Sigmoid colon (tissue), 7 donors: ENCODE measurements at places on chromosomes 13 and 19. TPM values are rescaled to one million over a fixed set of nuclear protein-coding genes. Genes with fewer than 3 reads are reported as not detected.

Gene FCHO1
- 2.5 TPM for polyA plus RNA-seq

Gene ZGLP1
- 6.0 TPM for polyA plus RNA-seq

Gene COX6B2
- 0.60 TPM for polyA plus RNA-seq

Gene CYP4F8
- not detected for polyA plus RNA-seq

Gene C19orf85
- polyA plus RNA-seq = not detected

Gene ZFR2
- polyA plus RNA-seq = 0.22 TPM

Gene ZNF20
- 3.2 TPM for polyA plus RNA-seq

DNA sequence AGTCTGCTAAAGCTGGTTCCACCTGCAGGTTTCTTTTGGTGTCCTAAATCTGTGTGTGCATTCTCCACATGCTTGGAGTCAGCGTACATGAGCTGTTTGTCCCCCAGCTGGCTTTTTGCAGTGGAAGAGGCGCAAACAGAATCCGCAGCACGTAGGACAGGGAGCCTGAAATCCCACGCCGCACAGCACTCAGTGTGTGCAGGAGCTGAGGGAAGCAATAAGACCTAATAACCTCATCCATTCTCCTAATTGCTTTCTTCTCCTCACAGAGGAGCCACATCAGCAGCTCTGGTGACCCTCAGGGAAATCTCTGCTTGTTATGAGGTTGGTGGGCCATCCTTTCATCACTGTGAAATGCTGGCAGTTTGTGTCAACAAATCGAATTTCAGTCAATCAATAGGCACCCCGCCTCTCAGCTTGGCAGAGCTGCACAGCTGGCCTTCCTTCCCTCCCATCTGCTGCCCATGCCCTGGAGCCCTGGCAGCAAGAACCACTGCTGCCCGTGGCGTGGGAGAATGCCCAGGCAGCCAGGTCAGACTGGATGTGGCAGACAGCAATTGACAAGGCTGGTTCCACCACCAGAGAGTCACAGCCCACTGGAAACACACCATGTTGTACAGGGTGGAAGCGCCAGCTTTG is 136.7 kb downstream of the ZDHHC20 start:
- DNase-seq = no peak

GRCh38 chr13:43230989-43231388 is 207.6 kb downstream of the DNAJC15 start:
- no peak for DNase-seq

GRCh38 chr19:17575871-17576757 is 20.7 kb downstream of the COLGALT1 start:
- DNase-seq = no peak

- DNase-seq = no peak
These were observed 116.9 kb upstream of the EDNRB start for GRCh38 chr13:78035500-78035899.

DNA sequence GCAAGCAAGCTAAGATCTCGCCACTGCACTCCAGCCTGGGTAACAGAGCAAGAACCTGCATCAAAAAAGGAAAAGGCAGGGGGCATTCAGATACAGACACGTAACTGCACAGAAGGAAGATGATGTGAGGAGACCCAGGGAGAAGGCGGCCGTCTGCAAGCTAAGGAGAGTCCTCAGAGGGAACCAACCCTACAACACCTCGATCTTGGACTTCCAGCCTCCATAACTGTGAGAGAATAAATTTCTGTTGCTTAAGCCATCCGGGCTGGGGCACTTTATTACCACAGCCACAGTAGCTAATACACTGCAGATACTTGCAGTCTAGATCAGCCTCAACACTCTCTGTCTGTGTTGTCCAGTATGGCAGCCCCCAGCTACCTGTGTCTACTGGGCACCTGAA is 7.9 kb downstream of the TICAM1 start:
- DNase-seq = no peak

GRCh38 chr13:90538063-90538462 is 809.4 kb upstream of the MIR17HG start:
- DNase-seq = no peak

DNA sequence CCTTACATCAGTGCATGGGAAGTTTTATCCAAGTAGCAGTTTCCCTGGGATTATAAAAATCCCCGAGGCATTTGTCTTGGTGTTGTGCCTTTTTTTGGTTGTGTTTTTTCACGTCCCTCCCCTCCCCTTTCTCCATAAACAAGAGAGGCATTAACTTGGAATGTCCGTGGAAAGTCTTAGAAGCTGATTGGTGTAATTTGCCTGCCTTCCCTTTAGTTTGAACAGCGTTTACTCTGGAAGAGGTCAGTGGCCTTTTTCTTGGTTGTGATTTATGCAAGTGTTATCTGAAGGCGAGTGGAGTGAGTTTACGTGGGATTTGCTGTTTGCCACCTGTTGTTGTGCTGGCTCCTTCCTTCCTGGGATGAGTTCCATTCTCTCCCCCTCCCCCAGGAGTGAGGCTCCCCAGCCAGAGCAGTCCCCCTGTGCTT is 7.2 kb downstream of the ACTN4 start:
- no peak for DNase-seq

GRCh38 chr13:101570410-101570809 is 117.9 kb downstream of the ITGBL1 start:
- no peak for DNase-seq

DNA sequence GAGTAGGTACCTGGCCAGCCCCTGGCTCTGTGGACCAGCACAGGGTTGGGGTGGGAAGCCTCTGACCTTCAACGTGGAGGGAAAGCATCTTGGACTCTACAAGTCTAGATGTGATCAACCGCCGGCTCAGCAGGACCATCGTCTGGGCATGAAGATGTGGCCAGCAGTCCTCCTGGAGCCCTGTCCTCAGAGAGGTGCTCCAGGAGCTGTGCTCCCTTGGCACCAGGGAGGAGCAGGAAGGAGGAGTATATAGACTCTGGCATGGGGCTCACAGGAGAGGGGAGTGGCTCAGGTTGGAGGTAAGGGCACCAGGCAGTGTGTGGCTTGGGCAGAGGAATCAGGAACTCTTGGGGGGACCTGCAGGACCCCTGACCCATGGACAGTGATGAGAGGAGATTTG is 18.3 kb upstream of the ISYNA1 start:
- DNase-seq = no peak

DNA sequence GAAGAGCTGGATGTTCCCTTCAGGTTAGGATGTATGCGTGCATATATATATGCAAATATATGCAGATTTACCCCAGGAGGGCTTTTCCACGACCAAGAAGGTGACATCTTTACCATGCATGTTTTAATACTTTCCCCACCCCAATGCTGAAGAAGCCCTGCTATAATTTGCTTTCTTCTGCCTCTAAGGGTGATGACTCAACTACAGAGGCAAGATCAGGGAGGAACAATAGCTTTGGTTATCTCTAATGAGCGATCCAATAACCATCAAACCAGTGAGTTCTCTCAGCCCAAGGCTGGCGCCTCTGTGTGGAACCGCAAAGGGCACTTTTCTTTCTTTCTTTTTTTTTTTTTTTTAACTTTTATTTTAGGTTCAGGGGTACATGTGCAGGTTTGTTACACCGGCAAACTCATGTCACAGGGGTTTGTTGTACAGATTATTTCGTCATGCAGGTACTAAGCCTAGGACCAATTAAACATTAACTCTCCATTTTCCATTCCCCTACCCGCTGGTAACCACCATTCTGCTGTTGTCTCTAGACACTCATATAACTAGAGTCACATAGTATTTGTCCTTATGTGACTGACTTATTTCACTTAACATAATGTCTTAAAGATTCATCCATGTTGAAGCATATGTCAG is 25.7 kb upstream of the UBE2L5 start:
- no peak for DNase-seq

GRCh38 chr13:47251771-47252170 is 354.9 kb upstream of the HTR2A start:
- no peak for DNase-seq

DNA sequence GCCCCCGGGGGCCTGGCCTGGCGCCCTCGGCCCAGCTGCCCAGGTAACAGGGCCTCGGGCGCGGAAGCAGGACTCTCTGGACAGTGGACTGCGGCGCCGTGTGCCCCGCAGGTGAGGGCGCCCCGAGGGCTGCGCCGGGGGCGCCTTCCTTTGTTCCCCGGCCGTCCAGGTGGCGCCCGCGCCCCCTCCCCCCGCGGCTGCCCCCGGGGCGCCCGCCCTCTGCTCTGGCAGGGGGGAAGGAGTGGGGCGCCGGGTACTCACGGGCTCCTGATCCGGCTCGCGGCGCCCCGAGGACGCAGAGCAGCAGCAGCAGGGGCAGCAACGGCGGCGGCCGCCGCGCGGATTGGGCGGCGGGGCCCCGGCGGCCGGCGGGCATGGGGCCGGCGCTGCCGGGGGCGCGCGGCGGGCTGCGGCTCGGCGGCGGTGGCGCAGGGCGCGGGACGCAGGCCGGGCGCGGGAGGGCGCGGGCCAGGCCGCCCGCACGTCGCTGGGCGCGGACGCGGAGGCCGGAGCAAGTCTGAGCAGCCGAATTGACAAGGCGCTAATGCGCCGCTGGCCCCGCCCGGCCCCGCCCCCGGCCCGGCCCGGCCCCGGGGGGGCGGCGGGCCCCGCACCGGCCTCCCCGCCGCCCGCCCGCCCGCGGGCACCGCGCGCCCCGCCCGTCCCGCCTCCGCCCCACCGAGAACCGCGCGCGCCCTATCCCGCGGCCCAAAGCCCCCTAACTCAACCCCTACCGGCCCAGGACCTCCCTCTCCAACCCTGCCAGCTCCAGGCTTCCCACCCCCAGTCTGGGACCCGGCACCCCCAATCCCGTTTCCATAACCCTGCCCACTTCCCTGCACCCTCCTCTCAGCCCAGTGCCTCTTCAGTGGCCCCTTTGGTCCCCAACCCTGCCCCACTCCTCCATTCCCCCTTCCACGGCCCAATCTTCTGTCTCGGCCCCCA is at the start of gene CRLF1:
TSS of gene CRLF1 (minus strand) at position 519 of the 945 bp plus-strand sequence. CDS start at position 376, 143 bp downstream.
- DNase-seq = no peak

GRCh38 chr13:84400706-84401105 is 518.4 kb upstream of the SLITRK1 start:
- no peak for DNase-seq

DNA sequence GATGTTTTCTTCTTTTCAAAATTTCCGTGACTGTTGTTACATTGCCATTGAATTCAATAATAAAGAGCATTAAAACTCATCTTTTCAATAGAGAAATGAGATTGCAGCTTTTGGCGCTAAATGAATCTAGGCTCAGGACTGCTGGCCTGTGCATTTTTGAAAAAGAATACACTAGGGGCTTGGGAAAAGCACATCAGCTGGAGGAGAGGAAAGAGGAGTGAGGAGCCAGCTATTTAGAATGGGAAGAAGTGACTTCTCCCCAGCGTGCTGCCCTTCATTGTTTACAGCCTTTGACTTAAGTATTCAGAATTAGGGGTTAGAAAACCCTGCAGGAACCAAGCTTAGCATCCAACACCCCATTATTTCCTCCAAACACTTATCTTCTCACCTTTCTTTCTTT is 43.3 kb downstream of the TNFSF11 start:
- no peak for DNase-seq

- DNase-seq = no peak
These were observed 105.4 kb upstream of the ZNF98 start for GRCh38 chr19:22527554-22527953.

- peak; percentile 100 for DNase-seq
These were observed at the start of gene AKAP8L for GRCh38 chr19:15418579-15419412. Gene AKAP8L, minus strand, starts transcription at chr19:15418988. Its CDS starts 65 bp downstream, at chr19:15418923.

DNA sequence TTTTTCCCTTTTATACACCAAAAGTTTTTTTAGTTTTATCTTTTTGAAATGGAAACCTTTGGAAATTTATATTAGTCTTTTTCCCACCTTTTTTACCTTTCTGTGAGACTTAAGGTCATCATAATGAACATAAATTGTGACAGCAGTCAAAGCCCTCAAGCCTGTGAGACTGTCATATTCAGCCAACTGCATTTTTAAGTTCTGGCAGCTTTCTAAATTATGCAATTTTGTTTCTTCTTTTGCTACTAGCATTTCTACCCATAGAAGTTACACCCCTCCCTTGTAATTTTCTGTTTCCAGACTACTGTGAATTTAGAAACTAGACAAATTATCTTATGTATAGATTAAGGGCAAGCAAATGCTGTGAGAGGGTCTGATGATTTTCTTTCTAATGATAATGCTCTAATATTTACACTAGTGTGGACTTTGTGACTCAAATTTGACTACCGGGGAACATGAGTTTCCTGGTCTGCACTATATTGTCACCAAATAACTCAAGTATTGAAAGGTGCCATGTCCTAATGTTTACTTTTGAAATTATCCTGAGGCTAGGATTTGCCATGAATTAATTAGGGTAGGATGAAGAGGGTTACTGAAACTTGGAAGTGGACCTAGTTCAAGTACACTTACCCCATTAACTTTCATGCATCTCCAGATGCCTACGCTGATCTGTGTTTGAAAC is 43.7 kb downstream of the FRY start:
- DNase-seq = no peak

GRCh38 chr13:44860454-44860853 is 128.8 kb downstream of the NUFIP1 start:
- DNase-seq = no peak

DNA sequence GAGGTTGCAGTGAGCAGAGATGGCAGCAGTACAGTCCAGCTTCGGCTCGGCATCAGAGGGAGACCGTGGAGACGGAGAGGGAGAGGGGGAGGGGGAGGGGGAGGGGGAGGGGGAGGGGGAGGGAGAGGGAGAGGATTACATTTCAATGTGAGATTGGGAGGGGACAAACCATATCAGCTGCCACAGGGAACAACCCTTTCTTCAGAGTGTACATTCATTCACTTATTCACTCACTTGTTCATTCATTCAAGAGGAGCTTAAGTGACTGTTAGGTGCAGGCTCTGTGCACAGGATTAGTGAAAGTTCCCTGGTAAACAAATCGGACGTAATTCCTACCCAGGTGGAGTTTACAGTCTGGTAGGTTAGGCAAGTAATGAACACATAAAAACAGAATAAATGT is 65.6 kb upstream of the MEDAG start:
- DNase-seq = no peak

DNA sequence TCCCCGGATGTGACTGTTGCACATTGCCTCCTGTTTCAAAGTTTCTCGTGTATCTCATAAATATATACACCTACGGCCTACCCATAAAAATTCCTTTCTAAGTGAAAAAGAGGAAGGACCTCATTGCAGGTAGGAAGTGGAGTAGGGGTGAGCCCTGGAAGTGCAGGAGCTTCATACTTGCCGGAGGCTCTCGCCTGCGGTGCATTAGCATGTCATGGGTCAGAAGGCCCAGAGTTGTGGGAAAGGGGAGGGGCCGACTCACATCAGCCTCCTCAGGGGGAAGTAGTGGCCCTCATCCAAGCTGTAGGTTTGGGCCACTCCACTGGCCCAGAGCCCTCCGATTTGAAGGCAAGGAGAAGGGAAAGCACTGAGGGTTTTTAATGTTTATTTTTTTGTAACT is 26.0 kb upstream of the IRS2 start:
- DNase-seq = no peak

GRCh38 chr13:23289917-23290357 is 109.2 kb downstream of the SGCG start:
- no peak for DNase-seq

GRCh38 chr19:40365010-40365409 is 16.5 kb downstream of the PLD3 start:
- DNase-seq = no peak

GRCh38 chr19:31139871-31140505 is 209.2 kb downstream of the TSHZ3 start:
- no peak for DNase-seq

GRCh38 chr13:46667687-46668281 is 114.8 kb downstream of the LRCH1 start:
- DNase-seq = no peak
